ENCODE measurements at places on chromosomes 1 and 21. TPM values are rescaled to one million over a fixed set of nuclear protein-coding genes. Genes with fewer than 3 reads are reported as not detected.

Gene GNG5
- total RNA-seq: 38.4 TPM

DNA sequence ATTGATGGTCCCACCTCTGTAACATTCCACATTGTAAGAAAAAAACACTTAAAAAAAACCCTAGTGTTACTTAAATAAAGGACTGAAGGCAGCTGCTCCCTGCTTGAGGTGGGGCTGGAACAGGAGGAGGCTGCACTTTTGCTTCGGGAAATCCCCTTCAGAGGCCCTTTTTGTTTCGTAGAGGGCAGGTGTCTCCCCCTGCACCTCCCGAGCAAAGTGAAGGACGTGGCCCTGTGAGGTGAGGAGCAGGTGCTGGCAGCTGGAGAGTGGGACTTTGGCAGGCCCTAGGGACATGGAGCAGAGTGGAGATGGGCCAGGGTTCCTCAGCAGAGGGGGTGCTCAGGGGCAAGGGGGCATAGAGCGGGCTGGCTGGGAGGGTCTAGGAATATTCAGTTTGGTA, 33.4 kb upstream of the WNT4 start:
- no peak overlapping the region for H3K27ac ChIP-seq
- H3K36me3 ChIP-seq: no peaks in the 10 kb centered on the region
- H3K27me3 ChIP-seq: no peaks in the 10 kb centered on the region
- H3K4me1 ChIP-seq: no peaks in the 10 kb centered on the region
- no peak for DNase-seq

Gene NPR1
- total RNA-seq: 29.6 TPM

- H3K27me3 ChIP-seq: no peaks in the 10 kb centered on the region
- no peak overlapping the region for H3K27ac ChIP-seq
- H3K4me3 ChIP-seq: no peak overlapping the region
- H3K36me3 ChIP-seq: no peaks in the 10 kb centered on the region
Observed at GRCh38 chr1:109441069-109441468, 14.8 kb upstream of the PSMA5 start.

GRCh38 chr1:53507116-53507820, 48.1 kb downstream of the DMRTB1 start:
- H3K27me3 ChIP-seq: no peaks in the 10 kb centered on the region
- no peak for DNase-seq
- no peaks in the 10 kb centered on the region for H3K36me3 ChIP-seq
- no peak overlapping the region for H3K27ac ChIP-seq
- no peaks in the 10 kb centered on the region for H3K4me1 ChIP-seq

Gene REN
- total RNA-seq: not detected

DNA sequence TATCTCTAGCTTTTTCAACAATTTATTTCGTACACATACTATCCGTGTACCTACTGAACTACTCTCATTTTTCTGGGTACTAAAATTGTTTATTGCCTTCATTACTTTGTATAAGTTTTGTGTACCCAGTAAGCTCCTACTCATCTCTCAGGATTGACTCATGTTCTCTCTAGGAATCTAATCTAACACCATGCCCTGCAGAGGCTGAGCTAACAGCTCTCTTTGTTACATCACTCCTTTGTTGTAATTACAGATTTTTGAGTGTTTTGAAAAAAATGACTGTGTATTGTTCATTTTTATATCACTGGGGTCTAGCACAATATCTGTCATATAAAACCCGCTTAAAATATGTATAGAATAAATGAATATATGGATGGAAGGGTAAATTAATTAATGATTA, 167.1 kb downstream of the ATP6V1G3 start:
- no peak for DNase-seq
- H3K27me3 ChIP-seq: no peaks in the 10 kb centered on the region

DNA sequence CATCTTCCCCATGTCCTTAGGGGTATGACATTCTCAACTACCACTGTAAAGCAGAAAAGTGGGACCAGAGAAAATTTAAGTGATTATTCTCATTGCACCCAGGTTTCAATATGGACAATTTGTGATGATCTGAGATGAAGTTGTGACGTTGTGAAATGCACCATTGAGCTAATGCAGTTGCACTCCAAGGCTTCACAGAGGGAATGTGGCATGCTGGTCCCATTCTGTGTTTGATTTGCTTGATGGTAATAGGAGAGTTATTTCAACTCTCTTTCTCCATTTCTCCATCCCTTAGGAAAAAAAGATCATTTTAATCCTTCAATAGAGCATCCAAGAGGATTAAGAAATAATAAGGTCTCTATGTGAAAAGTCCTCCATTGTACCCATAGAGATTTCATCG, 136.6 kb downstream of the SLC30A10 start:
- H3K36me3 ChIP-seq: no peaks in the 10 kb centered on the region

Data from sigmoid colon (tissue), 7 donors.